Natural killer cell (primary cell): ENCODE measurements at places on chromosomes 3 and 15. TPM values are rescaled to one million over a fixed set of nuclear protein-coding genes. Genes with fewer than 3 reads are reported as not detected.
A peak's percentile ranks its signal among the peaks of the same experiment; 100 is the strongest.

DNA sequence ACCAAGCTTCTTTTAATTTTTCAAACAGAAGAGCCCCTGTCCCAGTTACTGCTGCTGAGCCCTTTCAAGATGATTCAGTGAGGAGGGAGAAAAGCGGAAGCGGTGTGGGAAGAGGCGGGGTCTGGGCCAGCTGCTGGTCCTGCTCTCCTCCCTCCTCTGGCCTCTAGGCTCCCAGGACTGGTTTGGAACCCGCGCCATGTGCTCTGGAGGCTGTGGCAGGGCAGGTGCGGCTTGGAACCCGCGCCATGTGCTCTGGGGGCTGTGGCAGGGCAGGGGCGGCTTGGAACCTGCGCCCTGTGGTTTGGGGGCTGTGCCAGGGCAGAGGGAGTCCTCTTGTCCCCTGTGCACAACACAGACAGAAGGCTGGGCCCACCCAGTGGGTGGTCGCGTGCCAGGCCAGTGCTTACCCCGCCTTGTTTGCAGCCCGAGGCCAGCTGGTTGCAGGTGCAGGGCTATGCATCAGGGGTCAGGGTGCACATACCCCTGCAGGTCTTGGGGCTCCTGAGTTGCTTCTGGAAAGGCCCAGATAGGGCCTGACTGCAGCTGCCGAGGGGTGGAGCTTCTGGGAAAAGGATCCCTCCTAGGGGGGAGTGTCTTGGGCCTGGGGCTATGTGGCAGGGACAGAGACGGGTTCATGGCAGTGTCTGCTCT, 12.2 kb downstream of the ALG1L2 start:
- DNase-seq, result no peak

GRCh38 chr3:80688814-80689213, 921.0 kb upstream of the ROBO1 start:
- no peak for DNase-seq

DNA sequence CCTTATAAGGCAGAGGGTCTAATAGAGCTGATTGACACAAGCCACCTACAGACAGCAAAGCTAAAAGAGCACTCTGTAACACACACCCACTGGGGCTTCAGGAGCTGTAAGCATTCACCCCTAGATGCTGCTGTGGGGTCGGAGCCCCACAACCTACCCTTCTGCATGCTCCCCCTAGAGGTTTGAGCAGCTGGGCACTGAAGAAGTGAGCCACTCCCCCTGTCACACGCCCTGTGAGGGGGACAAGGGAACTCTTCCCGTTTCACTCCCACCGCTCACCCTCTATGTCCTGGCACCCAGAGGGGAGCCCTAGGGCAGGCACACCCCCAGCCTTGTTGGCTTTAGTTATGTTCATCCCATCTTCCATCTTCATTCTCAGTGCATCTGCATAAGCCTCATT, 9.4 kb upstream of the CSTA start:
- no peak for DNase-seq

DNA sequence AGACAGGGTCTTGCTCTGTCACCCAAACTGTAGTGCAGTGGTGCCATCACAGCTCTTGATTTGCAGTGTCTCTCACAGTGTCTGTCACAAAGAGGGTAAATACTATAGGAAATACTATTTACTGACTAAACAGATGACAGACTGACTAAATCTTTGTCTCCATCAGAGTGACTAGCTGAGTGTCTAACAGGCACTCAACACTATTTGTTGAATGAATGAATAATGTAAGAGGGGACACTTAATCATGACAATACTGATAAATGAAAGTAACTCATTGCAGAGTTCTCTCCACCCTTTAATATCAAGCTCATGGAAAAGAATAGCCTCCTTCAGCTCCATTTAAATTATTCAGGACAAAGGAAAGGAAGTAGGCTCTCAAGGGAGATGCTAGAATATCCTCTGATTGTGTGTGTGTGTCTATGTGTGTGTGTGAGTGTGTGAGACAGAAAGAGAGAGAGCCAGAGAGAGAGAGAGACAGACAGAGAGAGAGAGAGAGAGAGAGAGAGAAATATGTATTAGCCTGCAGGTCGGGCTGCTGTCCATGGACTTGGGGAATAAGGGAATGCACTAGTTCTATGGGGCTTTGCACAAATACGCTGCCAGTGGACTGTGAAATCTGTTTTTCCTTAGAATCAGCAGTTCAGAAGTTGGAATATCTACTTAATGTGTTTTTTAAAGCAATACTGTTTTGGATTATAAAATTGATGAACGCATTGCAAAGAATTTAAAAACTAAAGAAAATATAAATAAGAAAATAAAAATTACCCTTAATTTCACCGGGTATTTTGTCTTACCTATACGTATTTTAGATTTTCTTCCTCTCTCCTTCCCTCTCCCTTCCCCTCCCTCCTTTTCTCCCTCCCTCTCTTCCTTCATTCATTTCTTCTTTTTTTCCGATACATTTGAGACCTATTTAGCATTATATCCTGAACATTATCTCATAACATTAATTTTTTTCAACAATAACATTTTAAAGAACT, 132.9 kb upstream of the LRIG1 start:
- no peak for DNase-seq

DNA sequence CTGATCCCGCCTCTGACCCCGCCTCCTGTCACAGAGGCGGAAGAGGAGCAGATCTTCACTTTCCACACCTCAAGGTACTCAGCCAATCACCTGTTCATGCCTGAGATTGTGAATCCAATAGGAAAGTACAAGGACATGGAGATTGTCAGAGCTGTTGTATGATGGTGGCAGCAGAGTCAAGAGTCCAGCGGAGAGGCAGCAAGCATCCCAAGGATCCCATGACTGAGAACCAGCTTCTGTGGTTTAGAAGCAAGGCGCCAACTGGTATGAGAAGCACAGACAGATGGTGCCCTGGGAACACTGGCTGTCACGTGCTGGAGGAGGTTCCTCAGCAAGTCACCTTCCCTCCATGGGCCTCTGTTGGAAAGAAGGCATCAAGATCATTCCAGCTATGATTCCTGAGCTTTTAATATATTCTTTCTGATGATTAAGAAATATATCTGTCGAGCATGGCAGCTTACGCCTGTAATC, 93.9 kb downstream of the CPN2 start:
- no peak for DNase-seq

- DNase-seq, result no peak
Measured at GRCh38 chr3:107682580-107682979, 159.8 kb downstream of the BBX start.

GRCh38 chr15:50884540-50884939, 23.9 kb upstream of the AP4E1 start:
- no peak for DNase-seq

DNA sequence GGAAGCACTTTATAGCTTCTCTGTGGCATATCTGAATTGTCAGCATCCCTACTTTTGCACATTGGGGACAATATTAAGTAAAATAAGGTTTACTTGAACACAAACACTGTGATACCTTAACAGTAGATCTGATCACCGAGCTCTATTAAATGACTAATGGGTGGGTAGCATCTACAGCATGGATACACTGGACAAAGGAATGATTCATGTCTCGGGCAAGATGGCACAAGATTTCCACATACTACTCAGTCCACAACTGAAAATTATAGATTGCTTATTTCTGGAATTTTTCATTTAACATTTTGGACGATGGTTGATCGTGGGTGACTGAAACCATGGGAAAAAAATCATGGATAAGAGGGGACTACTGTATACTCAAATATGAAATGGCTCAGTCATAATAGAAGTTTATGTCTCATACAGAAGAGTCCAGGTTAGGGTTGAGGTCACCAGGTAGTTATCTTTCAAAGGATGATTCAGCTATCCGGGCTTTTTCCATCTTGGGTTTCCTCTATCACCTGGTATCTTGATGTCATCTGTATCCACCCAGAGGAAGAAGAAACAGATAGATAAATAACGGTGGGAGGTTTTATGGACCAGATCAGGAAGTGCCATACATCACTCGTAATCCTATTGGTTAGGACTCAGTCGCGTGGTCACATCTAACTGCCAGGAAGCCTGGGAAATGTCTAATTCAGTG, 320.0 kb upstream of the RARB start:
- DNase-seq, result no peak

GRCh38 chr3:56725175-56725574, 42.1 kb upstream of the TASOR start:
- DNase-seq, result peak; percentile 56

- no peak for DNase-seq
Measured at GRCh38 chr3:188332085-188332484, 178.1 kb downstream of the LPP start.

DNA sequence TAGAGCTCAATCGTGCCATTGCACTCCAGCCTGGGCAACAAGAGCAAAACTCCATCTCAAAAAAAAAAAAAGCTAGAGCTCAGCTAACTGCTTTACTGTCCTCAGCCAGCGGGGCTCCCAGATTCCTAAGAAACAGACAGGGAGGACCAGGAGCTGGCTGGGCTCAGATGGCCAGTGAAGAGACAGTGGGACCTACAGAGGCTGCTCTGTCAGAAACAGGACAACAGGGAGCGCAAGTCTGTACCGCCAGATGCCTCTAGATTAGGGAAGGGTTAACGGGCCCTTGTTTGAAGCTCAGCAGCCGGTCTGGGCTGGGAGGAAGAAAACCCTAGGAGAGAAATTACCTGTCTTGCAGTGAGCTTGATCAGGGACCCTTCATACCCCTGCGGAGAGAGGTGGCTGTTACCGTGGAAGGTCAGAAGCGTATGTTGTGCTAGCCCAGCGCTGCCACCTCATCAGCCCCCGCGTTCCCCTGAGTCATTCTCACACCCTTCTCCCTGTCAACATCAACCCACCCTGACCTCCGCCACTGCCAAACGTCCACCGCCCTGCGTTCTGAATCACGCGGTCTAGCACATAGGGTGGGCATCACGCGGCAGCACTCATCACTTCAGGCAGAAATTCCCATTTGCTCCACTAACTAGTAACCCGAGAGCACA, 25.3 kb downstream of the RBPMS2 start:
- DNase-seq, result peak; percentile 50

DNA sequence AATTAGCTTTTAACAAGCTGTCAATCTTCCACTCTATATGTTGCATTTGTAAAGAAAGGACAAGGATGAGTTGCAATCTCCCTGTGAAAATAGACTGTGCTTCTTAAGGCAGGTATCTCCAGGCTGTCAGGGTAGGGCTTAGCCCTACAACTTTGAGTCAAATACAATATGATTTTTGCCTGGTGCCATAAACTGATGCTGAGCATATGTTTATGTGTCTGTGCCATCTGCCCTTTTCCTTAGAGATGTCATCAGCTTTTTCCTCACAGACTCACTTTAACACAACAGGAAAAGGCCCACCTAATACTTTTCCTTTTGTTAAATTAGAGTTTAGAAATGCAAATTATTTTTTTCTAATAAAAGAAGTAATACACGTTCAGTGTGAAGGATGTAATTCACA, 548.3 kb downstream of the NLGN1 start:
- DNase-seq, result no peak

GRCh38 chr3:56477646-56478045, 9.4 kb upstream of the ERC2 start:
- DNase-seq, result no peak

DNA sequence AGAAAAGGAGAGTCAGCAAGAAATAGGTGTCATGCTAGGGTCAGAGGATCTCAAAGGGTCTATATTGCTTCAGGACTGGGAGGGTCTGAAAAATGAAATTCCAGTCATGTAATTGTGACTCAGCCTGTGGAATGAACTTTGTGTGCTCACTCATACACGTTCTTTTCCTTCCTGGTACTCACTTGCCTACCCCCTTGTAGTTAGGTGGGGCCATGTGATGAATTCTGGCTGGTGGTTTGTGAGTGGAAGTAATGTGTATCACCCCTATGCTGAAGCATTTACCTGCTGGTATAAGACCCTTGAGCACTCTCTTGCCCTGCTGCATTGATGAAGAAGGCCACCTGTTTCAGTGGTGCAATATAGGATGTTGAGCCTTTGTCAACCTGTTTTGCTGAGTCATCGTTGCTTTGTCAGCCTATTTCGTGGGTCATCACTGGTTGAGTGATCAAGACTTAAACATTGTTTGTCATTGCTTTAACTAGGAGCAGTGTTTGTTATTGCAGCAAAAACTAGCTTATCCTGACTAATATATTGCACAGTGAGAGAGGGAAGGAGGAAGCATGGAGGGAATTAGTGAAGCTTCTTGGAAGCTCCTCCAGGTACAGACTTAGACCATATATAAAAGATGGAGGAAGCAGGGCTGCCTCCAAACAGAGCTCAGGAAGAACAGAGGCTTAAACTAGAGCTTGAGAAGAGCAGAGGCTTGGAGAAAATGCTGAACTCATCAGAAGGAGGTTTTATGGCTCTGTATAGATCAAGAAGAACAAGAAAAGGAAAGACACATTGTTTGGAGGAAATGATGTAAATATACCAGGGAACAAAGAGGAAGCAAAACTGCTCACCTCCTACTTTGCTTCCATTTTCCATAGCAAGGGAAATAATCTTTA, 28.9 kb downstream of the TLNRD1 start:
- DNase-seq, result no peak

DNA sequence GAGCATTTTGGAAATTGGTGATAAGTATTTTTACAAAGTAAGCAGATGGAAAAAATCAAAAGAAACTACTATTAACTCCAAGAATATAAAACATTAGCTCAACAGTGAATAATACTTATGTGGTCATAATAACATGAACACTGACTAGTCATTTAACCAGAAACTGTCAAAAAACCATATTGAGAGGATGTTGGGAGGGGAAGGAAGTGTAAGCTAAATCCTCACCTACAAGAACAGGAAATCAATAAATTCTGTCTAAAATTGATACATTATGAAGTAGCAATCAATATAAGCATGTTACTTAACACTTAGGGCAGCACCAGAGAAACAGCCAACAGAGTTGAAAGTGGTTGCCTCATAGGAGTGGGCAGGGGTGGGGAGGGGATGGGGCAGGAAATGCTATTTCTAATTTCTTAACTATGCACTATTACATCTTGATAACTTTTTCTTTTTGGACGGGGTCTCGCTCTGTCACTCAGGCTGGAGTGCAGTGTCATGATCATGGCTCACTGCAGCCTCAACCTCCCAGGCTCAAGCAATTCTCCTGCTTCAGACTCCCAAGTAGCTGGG, 41.7 kb downstream of the CCR3 start:
- no peak for DNase-seq

- no peak for DNase-seq
Measured at GRCh38 chr15:43225201-43225949, 4.6 kb upstream of the EPB42 start.

Gene ZBTB47
- total RNA-seq, result 2.1 TPM

Gene FBN1
- total RNA-seq, result 0.33 TPM

Gene GPR15
- 1.5 TPM for total RNA-seq

Gene CHDH
- 0.09 TPM for total RNA-seq

Gene GPR149
- not detected for total RNA-seq

Gene PLXNB1
- total RNA-seq, result 5.0 TPM

Gene IL17RD
- 0.08 TPM for total RNA-seq
